Left ventricle myocardium inferior (tissue), 1 donor: ENCODE measurements at places on chromosomes 3 and 15.

- DNase-seq = peak; percentile 54
Measured at GRCh38 chr3:186097663-186098451, 11.0 kb downstream of the ETV5 start.

GRCh38 chr3:63942528-63942927 lies 30.3 kb upstream of the SCAANT1 start:
- DNase-seq = no peak

- DNase-seq = no peak
Measured at GRCh38 chr3:123640311-123640710, 55.5 kb upstream of the HACD2 start.

- DNase-seq = no peak
Measured at GRCh38 chr15:45439521-45440260, 61.3 kb upstream of the GATM start.

DNA sequence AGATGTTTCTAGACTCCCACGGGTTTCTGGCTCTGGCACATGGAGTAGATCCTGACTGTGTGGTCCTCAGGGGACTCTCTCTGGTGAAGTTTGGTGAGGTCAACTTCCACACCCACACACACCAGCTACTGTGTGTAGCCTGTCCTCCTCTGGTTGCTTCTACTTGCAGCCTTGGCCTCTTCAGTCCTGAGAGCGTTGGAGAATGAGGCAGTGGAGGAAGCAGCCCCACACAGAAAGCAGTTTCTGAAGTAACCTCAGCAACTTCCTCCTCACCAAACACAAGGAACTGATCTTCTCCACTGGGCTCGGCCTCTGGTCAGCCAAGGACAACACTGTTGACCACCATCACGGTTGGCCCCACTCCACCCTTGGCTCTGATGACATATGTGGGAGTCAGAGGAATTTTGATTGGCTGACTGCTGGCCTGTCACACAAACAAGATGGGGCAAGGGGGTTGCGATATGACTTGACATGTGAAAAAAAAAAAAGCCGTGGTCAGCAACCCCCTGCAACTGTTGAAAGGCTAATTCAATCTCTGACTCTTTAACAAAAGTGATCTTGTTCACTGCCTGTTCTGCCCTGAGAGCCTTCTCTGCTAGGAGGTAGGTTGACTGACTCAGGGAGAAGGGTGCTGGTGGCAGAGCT lies 19.6 kb downstream of the CD86 start:
- peak; percentile 50 for DNase-seq

DNA sequence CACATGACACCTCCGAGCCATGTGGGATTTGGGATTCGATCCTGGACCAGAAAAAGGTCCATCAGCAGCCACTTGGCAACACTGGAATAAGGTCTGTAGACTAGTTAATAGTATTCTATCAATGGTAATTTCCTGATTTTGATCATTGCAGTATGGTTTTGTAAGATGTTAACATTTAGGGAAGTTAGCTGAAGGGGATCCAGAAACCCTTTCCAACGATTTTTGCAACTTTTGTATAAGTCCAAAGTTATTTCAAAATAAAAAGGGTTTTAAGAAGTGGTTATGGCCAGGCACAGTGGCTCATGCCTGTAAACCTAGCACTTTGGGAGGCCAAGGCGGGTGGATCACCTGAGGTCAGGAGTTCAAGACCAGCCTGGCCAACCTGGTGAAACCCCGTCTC lies 10.2 kb downstream of the BDH1 start:
- no peak for DNase-seq

GRCh38 chr3:101836652-101837598 lies 12.4 kb upstream of the NFKBIZ start:
- DNase-seq = no peak

DNA sequence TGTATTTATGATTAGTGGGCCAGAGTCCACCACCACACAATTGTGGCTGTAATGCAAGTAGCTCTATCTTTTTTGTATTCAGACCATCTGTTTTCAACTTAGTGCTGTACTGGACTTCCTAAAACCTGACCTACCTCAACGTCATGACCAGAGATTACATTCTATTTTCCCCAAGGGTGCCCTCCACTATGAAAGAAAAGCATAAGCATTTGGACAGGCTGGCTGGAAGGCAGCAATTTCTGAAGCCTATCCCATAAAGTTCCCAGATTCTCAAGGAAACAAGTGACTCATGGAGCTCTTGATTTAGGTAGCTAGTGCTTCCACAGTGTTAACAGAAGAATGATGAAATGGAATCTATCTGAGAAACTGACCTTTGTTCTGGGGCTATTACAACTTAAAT lies 75.8 kb downstream of the COL8A1 start:
- DNase-seq = no peak

DNA sequence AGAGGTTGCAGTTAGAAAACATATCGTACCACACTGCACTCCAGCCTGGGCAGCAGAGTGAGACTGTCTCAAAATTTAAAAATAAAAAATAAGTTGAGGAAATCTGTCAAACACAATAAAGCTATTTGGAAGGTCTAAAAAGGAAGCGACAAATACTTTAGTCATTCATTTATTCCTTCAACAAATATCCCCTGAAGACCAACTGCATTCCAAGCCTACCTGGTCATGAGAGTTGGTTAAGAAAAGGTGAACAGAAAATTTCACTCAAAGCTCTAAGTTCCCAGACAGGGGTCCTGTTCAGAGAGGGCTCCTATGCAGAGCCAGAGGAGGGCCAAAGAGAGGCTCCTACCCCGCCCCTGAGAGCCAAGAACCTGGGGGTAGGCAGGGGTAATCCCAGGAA lies 15.4 kb upstream of the PRKAR2A start:
- DNase-seq = no peak

DNA sequence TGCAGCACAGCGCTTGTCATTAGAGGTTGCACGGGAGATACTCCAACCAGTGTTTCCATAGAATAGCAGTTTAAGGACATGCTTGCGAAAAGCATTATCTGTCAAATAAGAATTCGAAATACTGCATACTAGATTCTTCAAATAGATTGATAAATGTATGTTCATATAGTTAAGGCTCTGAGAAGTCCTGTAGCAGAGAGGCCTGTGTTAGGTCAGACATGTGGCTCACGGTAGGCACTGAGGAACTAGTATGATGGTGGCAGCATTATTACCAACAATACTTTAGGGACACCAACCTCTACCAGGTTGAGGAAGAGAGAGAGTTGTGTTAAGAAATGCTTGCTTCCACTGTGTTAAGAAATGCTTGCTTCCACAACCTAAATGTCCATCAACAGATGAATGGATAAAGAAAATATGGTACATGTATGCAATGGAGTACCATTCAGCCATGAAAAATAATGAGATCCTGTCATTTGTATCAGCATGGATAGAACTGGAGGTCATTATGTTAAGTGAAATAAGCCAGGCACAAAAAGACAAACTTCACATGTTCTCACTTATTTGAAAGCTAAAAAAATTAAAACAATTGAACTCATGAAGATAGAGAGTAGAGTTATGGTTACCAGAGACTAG lies 14.9 kb downstream of the MTMR14 start:
- no peak for DNase-seq

DNA sequence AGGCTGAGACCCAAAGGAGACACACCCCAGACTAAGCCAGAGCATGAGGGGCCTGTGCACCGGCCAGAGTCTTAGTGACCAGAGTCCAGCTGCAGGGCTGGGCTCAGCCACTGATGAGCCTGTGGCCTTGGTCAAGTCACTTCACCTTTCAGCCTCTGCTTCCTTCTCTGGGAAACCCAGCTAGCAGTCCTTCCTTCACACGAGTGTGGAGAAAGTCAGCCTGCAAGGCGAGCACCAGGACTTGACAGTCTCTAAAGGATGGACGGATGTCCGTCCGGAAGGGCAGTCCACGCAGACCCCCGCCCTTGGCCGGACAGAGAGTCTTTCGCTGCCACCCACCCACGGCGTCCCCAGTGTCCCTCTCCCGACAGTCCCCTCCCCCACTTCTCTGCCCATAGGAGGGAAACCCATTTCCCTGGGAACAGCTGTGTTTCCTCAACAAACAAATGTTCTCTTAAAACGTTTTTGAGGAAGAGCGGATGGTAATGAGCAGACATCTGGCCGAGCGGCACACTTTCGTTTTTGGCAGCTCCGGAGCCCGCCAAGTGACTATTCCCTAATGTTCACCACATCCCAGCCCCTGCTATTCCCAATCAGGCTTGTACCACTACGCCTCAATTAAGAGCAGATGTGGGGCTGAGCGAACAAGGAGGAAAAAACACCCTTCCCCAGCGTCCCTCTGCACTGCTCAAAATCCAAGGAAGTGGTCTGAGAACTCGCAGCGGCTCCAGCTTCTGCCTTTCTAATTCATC lies 129.1 kb upstream of the SMAD3 start:
- DNase-seq = peak; percentile 67
